NCI-H524 treated with DMSO at 0.1 percent for 48 hours (cell line): ENCODE measurements at places on chromosomes 5 and 9.
A peak's percentile ranks its signal among the peaks of the same experiment; 100 is the strongest.

DNA sequence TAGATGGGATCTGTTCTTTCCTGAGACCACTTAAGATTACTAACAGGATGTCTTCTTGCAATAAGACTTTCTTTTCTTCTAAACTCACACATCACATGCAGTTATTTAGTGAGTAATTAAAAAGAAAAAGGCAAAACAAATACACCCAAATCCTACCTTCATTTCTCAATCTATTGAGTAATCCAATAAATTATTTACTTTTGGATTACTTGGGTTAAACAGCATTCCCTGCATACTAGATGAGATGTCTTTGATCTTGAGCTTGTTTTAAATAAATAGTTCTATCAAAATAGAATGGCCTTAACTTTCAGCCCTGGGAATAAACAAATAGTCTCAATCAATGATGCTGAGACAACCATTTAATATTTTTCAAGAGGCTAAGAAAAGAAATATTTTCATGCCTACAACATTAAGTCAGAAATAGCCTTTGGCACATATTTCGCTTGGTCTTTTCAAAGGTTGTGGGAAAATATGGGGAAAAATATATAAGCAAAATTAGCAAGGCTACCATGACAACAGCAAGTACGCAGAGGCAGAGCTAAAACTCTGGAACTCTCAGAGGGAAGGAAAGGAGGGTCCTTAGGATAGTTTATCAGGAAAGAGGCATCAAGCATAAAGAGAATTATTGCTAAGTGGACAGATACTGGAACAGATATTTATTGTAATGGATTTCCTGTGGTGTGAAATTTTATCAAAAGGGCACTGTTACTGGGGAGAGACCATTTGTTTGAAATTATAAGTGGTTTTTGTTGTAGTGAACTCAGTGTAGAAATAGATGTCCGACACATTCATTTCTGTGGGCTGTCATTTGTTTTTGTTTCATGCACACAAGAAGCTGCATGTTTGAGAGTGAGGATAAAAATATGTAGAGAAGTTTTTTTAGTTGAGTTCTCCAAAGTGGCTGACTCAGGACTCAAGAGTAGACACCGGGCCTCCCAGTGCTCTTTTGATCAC, 70.2 kb upstream of the CDH6 start:
- DNase-seq, result no peak

DNA sequence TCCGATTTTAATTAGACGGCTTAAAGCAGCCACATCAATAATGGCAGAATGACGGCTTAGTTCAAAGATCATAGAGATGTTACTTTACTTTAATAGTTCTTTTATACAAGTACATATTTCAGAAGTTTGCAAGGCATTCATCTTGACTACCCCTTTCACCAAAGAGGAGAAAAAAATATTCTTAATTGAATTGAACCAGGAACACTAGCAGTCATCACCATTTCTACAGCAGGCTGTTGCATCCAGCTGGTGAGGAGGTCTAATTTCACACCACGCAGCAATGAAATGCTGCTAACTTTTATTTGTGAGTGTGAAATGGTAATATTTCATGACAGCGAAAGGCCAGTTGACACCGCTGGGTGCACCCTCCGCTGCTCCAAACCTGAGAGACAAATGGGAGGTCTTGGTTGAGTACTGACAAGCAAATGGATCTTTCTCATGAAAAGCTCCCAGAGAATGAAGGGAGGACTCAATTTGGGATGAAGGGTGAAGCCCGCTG, 322.2 kb downstream of the GLIS3 start:
- DNase-seq, result peak; percentile 63

GRCh38 chr5:110506378-110506777, 220.1 kb downstream of the TMEM232 start:
- no peak for DNase-seq

DNA sequence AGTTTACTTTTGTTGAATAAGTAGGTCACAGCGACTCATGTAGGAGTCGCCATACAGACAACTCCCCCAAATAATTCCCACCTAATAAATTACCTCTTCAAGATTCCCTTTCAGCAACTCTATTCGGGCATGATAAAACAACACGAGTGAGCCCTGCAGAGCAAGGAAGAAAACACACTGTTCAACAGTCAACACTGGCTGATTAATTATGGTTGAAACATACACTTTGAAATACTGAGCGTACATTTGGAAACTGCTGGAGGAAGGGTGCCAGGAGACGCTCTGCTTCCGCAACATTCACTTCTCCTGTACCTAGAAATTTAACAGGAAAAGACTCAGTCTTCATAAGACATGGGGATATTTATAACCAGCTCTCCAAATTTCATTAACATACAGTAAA, 117.5 kb downstream of the TTC39B start:
- no peak for DNase-seq

DNA sequence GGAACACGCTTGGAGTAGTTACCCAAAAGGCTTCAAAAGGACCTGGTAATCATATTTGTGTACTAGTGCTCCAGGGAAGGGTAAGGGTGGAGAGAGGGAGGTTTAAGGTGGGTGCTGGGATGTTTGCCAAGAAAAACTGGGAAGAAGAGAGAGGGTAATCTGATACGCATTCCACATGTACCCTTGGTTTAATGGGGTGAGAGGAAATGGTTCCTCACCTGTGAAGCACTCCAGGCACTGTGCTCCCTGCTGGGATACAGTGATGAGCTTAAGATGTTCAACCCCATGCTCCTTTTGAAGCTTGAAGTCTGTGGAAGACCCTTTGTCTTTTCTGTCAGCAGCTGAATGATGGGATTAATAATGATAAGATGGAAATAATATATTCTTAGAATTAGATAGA, 98.4 kb downstream of the COX7C start:
- peak; percentile 52 for DNase-seq
